ENCODE measurements at places on chromosomes 16 and 17. TPM values are rescaled to one million over a fixed set of nuclear protein-coding genes. Genes with fewer than 3 reads are reported as not detected.
A peak's percentile ranks its signal among the peaks of the same experiment; 100 is the strongest.

GRCh38 chr16:1414532-1415260 lies at the start of gene UNKL:
Gene UNKL, minus strand, starts transcription at chr16:1414704. Its CDS starts 13 bp downstream, at chr16:1414691.
- peak; percentile 74 for DNase-seq

GRCh38 chr17:9979463-9979995 lies 74.5 kb upstream of the RCVRN start:
- no peak for DNase-seq

The RGS11 gene
- 34.9 TPM for polyA plus RNA-seq

- DNase-seq = peak; percentile 88
Observed at GRCh38 chr16:85029408-85029784, 1.8 kb downstream of the KIAA0513 start.

The ADGRG3 gene
- 2.0 TPM for polyA plus RNA-seq

DNA sequence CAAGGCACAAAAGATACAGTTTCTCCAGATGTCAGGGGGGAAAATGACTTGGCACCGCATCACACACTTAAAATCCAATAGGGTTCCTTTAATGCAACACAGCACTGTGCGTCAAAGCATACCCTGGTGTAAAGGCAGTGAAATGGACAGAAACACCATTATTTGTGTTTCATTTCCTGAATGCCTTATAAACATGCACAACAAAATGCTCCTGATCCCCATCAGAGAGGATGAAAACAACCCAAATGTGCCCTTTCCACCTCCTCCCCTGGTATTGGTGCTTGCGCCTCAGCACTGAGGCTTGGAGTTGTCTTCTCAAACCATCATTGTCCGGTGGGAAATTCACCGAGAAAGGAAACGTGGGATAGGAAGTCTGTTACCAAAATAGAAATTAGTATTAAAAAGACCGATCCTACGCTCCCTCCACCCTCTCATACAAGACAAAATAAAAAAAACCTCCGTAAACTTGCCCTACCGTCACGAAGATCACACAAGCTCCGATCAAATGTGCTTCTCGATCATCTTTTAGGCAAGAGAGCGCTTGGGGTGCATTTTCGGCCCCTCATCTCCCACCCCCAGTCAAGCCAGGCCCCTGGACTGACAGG lies 722 bp downstream of the CDC27 start:
- no peak for DNase-seq

- no peak for DNase-seq
Observed at GRCh38 chr17:55563363-55563762, 52.1 kb upstream of the SMIM36 start.

- peak; percentile 26 for DNase-seq
Observed at GRCh38 chr17:49703557-49704277, 4.0 kb downstream of the SLC35B1 start.

The NACA2 gene
- not detected for polyA plus RNA-seq
